ENCODE measurements at places on chromosomes 7 and 10.

DNA sequence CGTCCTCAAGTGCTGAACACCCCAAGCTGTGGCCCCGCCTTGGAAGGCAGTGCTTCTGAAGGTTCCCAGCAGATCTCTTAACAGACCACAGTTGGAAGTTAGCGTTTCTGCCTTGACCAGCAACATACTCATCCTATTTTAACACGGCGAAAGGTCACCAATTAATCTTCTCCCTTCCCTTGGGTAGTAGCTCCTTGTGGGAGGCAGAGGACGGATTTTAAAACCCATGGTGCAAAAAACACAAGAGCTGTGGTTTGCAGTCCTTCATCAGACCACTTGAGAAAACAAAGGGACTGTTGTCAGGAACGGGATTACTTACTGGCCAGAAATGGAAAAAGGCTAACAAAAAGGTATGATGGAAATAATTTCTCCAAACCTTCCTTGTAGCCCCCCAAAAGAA lies 87.3 kb downstream of the BEND7 start:
- DNase-seq, result no peak

DNA sequence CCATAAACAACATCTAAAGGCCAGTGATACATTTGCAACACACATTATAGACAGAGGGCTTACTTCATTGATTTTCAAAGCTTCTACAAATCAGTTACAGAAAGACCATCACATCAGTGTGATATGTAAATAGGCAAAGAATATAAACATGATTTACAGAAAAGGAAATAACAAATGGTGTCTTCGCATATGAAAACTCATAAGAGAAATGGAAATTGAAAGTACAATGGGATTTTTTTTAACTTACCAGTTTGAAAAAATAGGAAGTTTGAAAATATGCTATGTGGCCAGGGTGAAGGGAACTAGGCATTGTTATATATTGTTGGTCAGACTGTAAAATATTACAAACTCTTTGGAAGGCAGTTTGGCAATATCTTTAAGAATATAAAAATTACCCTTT lies 27.3 kb downstream of the SEC23IP start:
- no peak for DNase-seq

- no peak for DNase-seq
Observed at GRCh38 chr7:55307123-55307916, 57.8 kb upstream of the LANCL2 start.

DNA sequence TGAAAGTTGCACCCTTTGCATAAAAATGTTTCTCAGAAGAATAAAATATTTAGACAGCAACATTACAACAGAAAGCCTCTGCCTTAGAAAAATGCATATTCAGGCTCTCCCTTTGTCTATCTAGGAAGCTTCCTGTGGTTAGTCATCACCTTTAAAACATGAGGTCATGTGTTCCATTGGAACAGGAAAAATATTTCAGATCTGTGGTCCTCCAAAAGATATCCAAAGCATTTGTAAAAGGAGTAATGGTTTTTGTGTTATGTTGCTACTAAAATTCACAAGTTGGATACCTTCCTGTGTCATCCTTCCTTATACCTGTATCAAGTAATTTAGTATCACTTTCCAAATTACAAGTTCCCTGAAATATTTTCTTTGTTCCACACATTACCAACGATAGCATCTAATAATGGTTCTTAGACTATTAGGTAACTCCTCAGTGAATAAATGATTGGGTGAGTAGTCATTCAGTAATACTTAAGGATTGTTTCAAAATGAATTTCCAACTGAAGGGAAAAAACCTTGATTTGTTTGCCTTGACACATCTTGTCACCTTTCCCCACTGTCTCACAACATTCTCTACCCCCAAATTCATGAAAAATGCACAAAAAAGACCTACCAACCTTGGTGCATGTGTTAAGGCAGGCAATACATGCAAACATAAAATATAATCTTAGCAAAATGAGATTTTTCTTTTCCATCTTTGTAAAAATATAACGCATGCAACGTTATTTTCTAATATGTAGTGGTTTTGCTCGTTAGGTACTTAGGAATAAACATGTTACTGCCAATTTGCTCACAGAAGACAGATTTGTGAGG lies 19.7 kb upstream of the RHOBTB1 start:
- DNase-seq, result no peak

GRCh38 chr10:3053155-3053554 lies 14.2 kb upstream of the PFKP start:
- DNase-seq, result no peak

GRCh38 chr7:124965553-124965952 lies 35.9 kb upstream of the POT1 start:
- no peak for DNase-seq
